ENCODE measurements at places on chromosomes 13 and 19.

- DNase-seq, result peak; percentile 46
These were observed 3.4 kb upstream of the ZNF333 start for GRCh38 chr19:14686411-14686810.

DNA sequence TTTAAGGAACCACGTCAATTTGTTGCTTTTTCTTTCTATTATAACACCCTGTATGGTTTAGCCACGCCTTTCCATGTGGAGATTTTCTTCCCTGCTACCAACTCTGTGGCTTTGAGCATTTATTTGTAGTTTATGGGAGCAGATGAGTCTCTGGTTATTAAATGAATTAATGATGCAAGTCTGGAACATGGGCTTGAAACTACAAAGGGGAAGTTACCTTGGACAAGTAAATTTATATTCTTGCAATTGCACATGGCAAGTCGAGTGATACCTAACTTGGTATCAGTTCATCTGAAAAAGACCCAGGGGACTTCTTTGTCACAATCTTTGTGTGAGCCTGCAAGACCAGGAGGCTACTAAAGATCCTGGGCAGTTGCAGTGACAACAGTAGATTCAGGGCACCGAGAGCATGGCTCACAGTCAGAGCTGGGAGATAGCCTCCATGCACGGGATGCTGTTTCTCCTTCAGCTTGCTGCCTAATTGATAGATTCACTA lies 24.4 kb downstream of the B3GLCT start:
- no peak for DNase-seq

DNA sequence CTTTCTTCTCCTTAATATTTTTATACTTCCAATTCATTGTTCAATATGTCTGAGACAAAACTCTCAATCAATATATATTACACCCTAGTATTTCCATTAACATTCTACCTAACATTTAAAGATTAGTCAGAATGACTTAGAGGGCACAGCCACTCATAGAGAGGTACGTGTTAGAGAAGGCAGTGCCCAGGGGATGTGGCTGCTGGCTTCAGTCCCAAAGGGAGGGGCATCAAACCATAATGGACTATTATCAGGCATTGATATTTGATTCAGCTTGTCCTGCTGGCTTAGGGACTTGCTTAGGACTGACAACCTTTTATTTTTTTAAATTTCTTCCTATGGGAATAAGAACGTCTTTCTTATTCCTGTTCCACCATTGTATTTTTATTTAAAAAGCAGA lies 1392.0 kb upstream of the ATXN8OS start:
- DNase-seq, result no peak

DNA sequence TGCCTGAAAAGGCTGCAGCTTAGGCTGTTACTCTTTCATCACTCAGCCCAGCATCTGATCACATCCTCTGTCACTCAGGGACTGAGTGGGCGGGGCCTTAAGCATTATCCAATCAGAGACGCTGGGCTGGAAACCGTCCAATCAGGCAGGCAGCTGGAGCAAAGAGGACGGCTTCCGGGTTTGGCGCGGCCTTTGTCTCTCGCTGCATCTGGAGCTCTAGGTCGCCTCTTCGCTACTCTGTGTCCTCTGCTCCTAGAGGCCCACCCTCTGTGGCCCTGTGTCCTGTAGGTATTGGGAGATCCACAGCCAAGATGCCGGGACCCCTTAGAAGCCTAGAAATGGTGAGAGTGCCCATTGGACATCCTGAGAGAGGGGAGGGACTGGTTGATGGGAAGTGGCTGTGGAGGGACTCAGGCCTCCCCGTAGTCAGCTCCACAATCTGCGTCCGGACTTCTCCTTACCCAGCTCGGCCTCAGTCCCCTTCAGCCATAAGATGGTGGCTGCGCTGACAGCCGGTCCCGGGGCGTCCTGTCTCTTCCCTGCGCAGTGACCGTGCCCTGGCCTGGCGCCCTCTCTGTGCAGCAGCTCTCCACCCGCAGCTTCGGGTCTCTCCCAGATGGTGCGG lies at the start of gene ZNF486:
Gene ZNF486, plus strand, starts transcription at position 195 of the 625 bp plus-strand sequence. Its CDS starts 117 bp downstream, at position 312.
- peak; percentile 93 for DNase-seq

DNA sequence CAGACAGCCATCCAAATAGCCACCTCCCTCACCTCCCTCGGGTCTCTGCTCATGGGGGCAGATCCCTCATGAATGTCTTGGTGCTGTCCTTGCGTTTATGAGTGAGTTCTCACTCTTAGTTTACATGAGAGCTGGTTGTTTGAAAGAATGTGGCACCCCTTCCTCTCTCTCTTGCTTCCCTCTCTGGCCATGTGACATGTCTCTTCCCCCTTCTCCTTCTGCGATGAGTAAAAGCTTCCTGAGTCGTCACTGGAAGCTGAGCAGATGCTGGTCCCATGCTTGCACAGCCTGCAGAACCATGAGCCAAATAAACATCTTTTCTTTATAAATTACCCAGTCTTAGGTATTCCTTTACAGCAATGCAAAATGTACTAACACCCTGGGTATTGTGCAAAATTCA lies 208.7 kb downstream of the LACC1 start:
- DNase-seq, result no peak

DNA sequence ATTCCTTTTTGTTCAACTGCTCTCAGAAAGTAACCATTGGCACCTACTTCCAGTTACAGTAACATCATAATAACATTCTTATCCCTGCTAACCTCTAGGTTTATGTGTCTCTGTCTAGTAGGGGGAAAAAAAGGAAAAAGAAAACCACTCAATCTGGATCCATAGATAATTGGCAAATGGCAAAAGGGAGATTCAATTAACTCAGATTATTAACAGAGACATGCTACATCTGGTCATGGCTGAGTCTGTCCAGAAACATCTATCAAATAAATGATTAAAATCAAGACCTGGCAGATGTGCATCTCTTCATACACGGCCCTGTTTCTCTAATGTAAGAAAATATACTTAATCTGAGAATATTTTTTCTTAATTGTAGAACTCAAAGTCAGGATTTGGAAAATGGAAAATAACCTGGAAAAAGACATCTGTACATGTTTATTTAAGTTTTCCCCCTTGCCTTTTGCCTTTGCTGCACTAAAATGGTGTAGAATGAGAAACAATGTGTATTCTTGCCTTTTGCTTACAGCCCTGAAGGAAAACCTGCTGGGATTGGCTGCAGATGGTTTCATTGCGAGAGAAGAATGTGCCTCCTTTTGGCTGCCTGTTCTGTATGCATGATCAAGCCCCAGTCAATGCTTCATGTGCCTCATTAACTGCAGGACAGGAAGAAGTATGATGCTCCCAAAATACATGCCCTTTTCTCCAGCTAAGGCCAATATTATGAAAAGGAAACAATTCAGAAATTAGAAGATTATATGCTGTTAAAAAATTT lies 921.6 kb upstream of the PCDH20 start:
- no peak for DNase-seq

- no peak for DNase-seq
These were observed 20.1 kb downstream of the LTBP4 start for GRCh38 chr19:40621283-40621682.

GRCh38 chr13:46079770-46080169 lies 25.1 kb downstream of the CPB2 start:
- no peak for DNase-seq

GRCh38 chr13:21675095-21675991 lies 4.5 kb downstream of the FGF9 start:
- peak; percentile 63 for DNase-seq

DNA sequence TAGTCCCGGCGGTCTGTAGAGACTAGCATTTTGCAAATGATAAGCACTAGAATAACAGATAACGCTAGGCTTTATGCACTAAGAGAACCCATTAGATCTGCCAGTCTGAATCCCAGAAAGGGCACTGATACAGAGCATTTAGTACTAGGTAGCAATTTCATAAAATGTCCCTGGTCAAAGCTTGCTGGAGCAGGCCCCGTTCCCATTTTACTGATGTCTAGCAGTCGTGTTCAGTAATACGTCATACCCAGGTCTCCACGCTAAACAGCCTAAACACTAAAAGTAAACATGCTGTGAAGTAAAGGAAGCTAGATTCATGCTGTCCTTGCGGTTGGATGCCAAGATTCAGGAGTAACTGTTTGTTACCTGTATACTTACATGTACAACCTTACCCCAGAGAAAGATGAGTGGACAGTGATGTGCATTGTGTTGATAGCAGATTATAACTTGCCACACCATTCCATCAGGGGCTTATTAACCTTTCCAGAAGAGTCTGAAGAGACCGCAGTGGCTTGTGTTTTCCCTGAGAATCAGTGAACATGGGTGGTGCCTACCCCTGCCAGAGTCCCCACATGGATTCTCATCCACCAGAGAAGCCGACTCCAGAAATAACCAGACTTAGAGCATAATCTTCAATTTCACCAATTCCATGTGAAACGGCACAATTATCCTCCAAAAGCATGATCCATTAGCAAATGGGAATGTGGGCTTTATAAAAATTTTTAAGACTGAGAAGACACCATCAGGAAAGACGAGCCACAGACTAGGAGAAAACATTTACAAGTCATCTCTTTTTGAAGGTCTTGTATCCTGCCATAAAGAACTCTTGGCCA lies 3.4 kb upstream of the RPS11 start:
- DNase-seq, result peak; percentile 66

DNA sequence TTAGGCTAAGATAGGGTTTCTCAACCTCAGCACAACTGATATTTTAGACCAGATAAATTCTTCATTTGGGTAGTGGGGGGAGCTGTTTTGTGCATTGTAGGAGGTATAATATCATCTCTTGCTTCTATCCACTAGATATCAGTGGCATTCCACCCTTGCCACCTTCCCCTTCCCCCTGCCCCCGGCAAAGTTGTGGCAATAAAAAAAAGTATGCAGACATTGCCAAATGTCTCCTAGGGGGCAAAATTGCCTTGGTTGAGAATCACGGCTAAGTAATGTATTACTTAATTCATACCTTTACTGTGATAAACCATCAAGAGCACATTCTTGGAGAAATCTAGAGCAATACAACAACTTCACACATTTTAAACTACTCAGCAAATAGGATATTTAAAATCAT lies 51.4 kb downstream of the UBL3 start:
- no peak for DNase-seq

- no peak for DNase-seq
These were observed 161.6 kb downstream of the ZIC5 start for GRCh38 chr13:99809926-99810325.

DNA sequence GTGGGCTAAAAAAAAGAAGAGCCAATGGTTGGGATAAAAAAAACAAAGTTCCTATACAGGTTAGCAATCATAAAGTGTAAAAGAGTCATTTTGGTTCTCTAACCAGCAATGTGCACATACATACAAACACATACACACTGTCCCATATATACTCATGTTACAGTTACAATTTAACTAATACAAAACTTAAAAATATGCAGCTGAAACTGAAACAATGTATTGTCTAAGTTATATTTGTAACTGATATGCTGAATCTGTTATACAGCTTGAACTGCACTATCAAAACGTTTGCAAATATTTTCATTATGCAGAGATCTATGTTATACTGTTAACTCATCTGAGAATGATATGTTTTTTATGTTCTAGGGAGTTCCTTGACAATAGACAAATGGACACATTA lies 173.7 kb downstream of the KLF12 start:
- no peak for DNase-seq

DNA sequence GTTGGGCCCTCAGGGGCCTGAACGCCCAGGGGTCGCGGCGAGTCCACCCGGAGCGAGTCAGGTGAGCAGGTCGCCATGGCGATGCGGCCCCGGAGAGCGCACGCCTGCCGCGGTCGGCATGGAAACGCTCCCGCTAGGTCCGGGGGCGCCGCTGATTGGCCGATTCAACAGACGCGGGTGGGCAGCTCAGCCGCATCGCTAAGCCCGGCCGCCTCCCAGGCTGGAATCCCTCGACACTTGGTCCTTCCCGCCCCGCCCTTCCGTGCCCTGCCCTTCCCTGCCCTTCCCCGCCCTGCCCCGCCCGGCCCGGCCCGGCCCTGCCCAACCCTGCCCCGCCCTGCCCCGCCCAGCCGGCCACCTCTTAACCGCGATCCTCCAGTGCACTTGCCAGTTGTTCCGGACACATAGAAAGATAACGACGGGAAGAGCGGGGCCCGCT lies at the start of gene CCNA1:
Gene CCNA1, plus strand, starts transcription at position 390 of the 439 bp plus-strand sequence. CDS start 562 bp downstream, outside the sequence.
- peak; percentile 34 for DNase-seq

GRCh38 chr19:16213076-16213475 lies 15.4 kb downstream of the AP1M1 start:
- no peak for DNase-seq

- peak; percentile 56 for DNase-seq
These were observed 221.7 kb downstream of the KCNRG start for GRCh38 chr13:50236898-50237318.

GRCh38 chr13:113195360-113195759 lies 13.1 kb downstream of the PCID2 start:
- no peak for DNase-seq

GRCh38 chr13:113904411-113904810 lies 40.5 kb upstream of the GAS6 start:
- peak; percentile 42 for DNase-seq

DNA sequence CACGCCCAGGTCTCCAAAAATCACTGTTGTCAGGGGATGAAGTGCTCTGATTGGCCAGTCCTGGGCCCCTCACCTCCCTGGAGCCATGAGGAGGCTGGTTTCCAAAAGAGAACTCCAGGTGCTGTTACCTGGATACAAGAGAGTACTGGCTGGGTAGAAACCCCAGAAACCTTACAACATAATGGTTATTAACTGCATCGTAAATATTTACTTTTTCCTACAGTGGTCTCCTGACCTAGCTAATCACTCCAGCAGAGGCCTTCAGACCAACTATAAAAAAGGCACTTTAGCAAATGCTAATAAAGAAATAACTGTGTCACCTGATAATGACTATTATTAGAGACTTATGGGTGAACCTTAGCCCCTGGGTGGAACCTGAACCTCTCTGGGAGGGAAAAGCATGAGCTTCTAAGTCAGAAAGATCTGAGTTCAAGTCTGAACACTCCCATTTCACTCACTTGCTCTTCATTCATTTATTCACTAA lies 1.5 kb upstream of the IGSF23 start:
- DNase-seq, result no peak

- DNase-seq, result no peak
These were observed 238.5 kb upstream of the STARD13 start for GRCh38 chr13:33524086-33524485.

- DNase-seq, result no peak
These were observed 62.2 kb downstream of the ZAR1L start for GRCh38 chr13:32252812-32253438.

DNA sequence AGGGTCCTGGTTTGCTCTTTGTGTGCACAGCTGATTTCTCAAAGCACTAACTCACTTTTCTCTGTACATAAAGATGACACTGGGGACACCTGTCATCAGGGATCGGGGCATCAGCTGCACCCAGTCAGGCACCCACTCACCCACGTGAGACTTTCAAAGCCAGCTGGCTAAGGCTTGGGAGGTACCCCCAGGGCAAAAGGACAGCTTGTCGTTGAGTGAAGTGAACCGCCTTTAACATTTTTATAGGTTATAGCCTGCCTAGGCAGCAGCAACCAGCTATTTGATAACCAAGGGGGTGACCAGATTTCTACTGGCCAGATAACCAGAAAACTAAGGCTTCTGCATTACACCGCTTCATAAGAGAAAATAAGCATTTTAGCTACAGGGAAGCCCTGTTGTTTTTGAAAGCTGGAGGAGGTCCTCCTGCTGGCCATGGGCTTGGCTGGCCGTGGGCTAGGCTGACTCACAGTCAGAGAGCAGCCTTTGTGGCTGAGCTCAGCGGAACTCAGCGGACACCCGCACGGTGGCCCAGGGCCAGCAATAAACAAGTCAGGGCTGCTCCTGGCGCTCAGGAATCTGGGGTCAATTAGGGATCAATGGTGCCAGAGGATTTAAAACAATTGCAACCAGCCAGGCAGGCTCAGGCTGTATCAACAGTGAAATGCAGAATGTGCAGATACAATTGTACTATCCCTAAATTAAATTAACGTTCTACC lies 57.1 kb downstream of the ALOX5AP start:
- no peak for DNase-seq

- DNase-seq, result no peak
These were observed 45.9 kb upstream of the ATP11A start for GRCh38 chr13:112643759-112644459.

GRCh38 chr19:14366529-14366928 lies 14.7 kb upstream of the ADGRE5 start:
- peak; percentile 91 for DNase-seq
